ENCODE measurements at places on chromosomes 13 and 19.
A peak's percentile ranks its signal among the peaks of the same experiment; 100 is the strongest.

GRCh38 chr19:7391218-7391670 lies 42.5 kb downstream of the ARHGEF18 start:
- DNase-seq = no peak

- DNase-seq = no peak
These were observed 20.8 kb downstream of the PLEKHJ1 start for GRCh38 chr19:2215281-2215751.

- peak; percentile 5 for DNase-seq
These were observed 1.5 kb downstream of the RGCC start for GRCh38 chr13:41458761-41459431.

GRCh38 chr13:39676315-39676876 lies 20.9 kb downstream of the COG6 start:
- no peak for DNase-seq

- DNase-seq = no peak
These were observed 15.3 kb upstream of the ERICH6B start for GRCh38 chr13:45630791-45631190.

- DNase-seq = no peak
These were observed 5.1 kb upstream of the KLF2 start for GRCh38 chr19:16319481-16319880.

DNA sequence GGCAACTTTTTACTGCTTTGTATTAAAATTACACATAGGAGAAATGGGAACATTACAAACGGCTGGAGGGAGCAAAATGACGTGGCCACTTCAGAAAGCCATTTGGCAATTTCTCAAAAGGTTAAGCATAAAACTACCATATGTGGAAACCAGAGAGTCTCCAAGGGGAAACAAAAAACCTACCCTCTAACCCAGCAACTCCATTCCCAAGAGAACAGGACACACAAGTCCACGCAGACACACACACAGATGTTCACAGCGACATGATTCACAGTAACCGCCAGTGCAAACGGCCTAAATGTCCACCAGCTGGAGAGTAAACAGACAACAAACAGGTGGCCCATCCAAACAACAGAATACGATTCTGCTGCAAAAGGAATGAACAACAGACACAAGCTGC lies 37.2 kb downstream of the STK24 start:
- DNase-seq = no peak

- no peak for DNase-seq
These were observed 694.3 kb upstream of the SGCG start for GRCh38 chr13:22486490-22486889.

DNA sequence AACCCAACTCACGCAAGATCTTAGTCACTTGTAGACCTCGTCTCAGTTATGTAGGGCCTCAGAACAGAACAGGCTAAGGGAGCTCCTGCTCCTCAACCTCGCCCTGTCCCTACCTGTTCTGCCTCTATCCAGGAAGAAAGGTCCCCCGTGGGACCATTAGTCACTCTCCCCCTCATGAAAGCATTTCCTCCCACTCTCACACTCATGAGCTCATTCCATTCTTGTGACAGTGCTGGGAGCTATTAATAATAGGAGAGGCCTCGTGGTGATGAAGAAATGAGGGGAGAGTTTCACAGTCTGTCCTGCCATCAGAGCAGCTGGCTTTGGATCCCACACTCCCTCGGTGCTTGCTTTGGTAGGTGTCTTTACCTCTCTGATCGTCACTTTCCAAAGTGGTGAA lies 10.2 kb downstream of the PPP2R1A start:
- no peak for DNase-seq

- DNase-seq = no peak
These were observed 10.0 kb downstream of the NRTN start for GRCh38 chr19:5814852-5815246.

DNA sequence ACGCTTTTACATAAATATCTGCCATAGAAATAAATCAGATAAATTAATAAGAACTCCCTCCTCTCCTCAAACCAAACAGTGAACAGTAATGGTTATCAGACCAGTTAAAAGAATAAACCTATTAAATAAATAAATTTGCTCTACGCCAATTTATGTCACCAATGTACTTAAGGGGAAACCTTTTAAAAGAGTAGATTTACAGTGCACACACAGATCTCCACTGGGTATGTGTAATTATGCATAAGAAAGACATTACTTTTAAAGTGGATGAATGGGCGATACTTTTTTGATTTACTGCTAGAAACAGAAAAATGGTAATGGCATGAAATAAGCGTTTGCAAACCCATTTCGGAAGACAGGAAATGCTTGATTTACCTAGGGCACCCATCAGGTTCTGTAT lies 34.9 kb upstream of the C19orf12 start:
- no peak for DNase-seq

DNA sequence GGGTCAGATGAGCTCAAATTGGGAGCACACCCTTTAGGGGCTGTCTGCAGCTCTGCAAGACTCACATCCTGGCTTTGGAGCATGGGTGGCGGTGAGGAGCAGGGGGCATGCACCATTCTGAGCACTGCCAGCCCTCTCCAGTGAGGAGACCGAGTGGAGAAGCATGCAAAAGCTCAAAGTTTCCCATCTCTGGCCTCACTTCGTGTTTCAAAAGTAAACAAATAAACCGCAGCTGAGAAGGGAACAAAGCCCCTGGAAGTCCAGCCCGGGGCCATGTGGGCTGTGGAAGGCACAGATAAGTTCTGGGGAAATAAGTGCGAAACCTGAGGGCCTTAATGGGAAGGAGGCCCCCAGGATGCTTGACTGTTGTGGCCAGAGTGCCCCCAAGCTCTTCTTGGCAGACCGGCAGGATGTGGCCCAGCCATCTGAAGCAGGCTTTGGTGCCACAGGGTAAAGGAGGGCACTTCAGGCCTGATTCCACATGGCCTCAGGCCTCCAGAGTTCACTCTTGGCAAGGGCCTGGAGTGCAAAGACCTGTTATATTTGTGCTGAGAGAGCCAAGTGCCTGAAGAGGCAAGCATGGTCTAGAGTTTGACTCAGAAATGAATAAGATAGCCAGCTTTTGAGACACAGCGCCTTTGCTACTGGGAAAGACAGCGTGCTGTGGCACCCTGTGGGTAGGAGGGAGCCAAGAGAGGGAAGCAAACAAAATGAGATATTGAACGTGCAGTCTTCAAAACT lies 1.2 kb downstream of the MEDAG start:
- no peak for DNase-seq

- DNase-seq = no peak
These were observed at the start of gene USP12 for GRCh38 chr13:27171244-27171826. TSS of gene USP12 (minus strand) at chr13:27171811. CDS start at chr13:27171639, 172 bp downstream.

GRCh38 chr19:46481223-46481848 lies 10.0 kb upstream of the PNMA8A start:
- no peak for DNase-seq

DNA sequence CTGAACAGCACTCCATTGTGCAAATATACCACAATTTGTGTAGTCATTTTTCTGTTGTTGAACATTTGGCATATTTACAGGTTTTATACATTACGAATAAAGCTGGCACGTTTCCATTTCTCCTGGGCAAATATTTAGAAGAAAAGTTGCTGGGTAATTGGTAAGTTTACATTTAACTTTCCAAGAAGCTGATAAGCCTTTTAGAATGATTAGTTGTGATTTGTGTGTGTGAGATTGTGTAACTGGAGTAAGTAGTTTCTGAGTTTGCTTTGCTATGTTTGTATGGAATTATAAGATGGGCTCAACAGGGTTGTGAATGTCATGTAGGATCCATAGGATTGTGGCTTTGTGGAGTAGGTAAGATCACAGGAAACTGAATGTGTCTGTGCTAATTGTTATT lies 1.6 kb upstream of the ZNF529 start:
- no peak for DNase-seq

- DNase-seq = no peak
These were observed 79.2 kb downstream of the DHRS12 start for GRCh38 chr13:51724721-51725120.

DNA sequence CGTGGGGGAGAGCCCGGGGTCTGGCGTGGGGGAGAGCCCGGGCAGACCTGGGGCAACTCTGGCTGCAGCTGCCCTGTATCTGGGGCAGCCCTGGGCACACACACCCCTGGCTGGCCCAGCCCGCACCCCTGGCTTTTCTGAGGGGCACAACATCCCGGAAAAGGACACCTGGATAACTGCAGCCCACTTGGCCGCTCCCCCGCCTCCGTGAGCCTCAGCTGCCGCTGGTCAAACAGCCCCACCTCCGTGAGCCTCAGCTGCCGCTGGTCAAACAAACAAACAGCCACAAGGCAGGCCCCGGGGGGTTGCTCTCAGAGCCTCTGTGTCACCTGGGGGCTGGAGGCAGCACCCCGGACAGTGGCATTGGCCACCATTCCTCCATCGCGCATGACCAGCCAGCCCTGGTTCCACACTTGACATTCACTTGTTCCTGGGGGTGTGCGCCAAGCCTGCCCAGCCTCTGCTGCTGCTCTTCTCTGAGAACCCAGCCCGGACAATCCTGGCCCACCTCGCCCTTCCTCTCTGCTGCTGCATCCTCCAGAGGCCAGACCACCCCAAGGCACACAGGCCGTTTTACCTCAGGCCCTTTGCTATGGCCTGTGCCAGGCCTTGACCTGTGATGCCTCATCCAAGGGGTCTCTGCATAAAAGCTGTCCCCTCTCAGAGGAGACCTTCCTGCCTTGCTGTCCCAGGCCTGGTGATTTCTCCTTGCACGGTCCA lies 19.9 kb downstream of the CEBPG start:
- no peak for DNase-seq

- DNase-seq = no peak
These were observed at the start of gene CD320 for GRCh38 chr19:8307965-8308866. TSS of gene CD320 (minus strand) at chr19:8308358. CDS start at chr19:8308290, 68 bp downstream.

- no peak for DNase-seq
These were observed 12.2 kb downstream of the UPF1 start for GRCh38 chr19:18843960-18844359.

- no peak for DNase-seq
These were observed 3.8 kb downstream of the SLC8A2 start for GRCh38 chr19:47467914-47468313.

All from esophagus squamous epithelium (tissue), 5 donors.